ENCODE measurements at places on chromosomes 16 and 17.

DNA sequence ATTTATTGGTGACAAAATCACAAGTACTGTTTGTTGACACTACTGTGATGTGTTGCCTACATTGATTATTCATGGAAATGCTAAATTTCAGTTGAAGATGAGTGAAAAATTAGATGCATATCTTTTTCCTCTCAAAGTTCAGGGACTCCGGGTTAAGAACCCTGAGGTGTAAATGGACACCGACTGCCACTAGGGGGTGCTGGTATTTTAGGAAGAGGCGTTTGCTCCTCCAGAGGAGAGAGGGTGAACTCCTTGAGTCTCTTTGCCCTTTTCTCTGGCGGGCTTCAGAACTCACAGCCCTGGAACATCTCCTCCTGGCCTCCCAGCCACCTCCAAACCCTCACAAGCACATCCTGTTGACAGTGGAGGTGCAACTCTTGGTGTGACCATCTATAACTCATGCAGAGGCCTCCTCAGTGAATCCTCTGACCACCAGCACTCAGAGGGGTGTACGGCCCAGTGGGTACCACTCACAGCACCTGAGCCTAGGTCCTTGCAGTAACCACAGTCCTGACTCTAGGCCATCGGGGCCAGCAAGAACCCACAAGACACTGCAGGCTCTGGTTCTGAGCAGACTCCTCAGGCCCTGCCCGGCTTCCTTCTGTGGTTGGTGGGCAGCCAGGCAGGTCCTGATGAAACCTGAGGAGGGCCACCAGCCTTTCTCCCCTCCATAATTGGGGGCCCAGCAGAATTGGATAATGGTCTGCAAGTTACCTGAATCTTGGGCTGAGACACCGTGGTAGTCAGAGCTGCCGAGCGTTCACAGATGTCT lies 26.2 kb upstream of the PIK3R5 start:
- DNase-seq: no peak

- no peak for DNase-seq
These were observed at the start of gene ZNF423 for GRCh38 chr16:49855822-49856671. TSS of gene ZNF423 (minus strand) at chr16:49856112. CDS start at chr16:49855774, 338 bp downstream.

DNA sequence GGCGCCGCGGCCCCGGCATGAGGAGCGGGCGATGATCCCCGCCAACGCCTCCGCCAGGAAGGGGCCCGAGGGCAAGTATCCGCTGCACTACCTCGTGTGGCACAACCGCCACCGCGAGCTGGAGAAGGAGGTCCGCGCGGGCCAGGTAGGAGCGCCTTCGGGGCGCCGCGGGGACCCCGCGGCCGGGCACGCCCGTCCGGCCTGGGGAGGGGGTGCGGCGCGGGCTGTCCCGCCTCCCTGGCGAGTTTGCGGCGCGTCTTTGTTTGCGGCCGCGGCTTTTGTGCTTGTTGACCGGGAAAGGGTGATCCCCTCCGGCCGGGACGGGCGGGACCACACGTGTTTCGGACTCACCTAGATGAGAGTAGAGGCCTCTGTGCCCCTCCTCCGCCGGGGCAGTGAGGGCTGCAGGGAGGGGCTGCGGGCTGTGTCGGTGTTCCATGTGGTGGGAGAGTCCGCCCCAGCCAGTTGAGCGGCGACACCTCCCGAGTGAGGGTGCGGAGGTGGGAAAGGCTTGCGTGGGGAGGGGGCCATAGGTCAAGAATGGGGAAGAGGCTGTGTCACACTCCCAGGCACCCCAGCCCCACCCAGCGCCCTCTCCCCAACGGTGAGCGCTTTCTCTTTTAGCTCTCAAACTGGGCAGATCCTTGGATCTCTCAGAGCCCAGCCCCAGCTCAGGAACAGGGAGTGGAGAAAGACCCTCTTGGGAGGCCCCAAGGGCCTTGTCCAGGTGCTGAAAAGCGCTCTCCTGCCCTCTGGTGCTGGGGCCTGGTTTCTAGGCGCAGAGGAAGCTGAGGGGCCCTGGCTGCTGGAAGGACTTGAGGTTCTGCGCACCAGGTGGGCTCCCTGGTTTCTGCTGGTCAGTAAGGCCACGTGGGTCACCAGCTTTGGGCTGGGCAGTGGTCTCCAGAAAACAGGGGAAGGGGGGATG lies 923 bp downstream of the ANKRD13B start:
- DNase-seq: no peak

DNA sequence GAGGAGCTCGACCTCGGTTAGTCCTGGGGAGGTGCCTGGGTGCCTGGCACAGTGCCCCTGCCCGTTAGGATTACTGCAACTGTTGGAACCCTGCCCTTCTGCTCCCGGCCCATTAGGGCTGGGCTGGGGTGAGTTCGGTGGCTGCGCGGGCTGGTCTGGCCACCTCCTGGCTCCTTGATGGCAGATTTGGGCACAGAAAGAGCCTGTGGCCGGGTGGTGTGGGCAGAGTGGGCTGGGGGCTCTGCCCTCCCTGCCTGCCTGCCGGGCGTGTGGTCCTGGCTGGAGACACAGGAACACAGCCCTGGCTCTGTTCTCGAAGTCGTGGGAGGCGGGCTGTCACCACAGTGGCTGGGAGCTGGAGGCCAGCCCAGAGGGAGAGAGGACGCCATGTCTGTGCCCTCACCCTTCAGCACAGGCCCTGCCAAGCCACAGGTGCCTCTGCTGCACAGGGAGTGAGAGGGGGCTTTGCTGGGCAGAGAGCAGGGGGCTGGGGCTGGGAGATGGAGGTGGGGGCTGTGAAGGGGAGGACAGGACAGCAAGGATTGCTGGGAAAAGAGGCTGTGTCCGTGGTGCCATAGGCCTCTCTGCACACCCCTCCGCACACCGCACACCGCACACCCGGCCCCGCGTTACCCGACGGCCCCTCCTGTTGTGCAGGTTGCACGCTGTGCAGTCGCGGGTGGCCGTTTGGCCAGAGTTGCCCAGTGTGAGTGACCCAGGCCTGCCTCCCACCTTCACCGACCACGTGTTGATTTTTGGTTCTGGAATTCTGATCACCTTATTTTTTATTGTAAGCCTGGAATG lies 236.6 kb upstream of the GSE1 start:
- DNase-seq: no peak

GRCh38 chr17:80359422-80360110 lies 55.4 kb upstream of the ENDOV start:
- no peak for DNase-seq

DNA sequence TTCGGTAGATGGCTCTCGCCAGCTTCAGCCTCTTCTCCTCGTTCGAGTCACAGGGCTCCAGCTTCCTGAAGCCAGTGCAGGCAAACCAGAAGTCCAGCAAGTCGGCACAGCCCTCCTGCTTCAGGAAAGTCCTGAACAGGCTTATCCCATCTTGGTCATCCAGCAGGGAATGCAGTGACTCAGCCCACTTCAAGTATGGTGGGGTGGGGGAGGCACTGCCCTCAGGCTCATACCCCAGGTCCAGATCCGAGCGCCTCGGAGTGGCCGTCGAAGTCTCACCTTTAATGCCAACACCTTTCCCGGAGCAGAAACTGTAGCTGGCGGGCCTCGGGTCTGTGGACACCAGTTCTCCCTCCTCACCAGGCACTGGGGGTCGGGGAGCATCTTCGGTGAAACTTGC lies 5.9 kb downstream of the AXIN1 start:
- no peak for DNase-seq

GRCh38 chr16:6494716-6495115 lies 837.9 kb upstream of the RBFOX1 start:
- DNase-seq: no peak

DNA sequence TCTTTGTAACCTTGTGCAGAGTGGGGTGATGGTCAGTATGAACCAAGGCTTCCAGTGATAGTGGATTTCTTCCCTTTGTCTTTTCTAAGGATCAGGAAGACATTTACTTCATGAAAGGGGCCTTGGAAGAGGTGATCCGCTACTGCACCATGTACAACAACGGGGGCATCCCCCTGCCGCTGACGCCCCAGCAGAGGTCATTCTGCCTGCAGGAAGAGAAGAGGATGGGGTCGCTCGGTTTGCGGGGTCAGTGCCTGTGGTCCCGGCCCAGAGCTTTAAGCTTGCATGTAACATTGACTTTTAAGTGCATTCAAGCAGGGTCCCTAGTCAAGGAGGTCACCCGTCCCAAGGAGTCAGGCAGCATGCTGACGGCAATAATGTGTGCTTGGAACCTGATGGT lies 56.0 kb downstream of the MEAK7 start:
- DNase-seq: no peak

GRCh38 chr17:4537451-4538235 lies 17.5 kb downstream of the MYBBP1A start:
- DNase-seq: no peak

GRCh38 chr17:2433696-2434095 lies 32.8 kb upstream of the MNT start:
- no peak for DNase-seq

- no peak for DNase-seq
These were observed 146.0 kb downstream of the FTO start for GRCh38 chr16:53849994-53850393.

- no peak for DNase-seq
These were observed 25.7 kb upstream of the TOX3 start for GRCh38 chr16:52572656-52573055.

GRCh38 chr16:81718637-81719036 lies 60.5 kb upstream of the PLCG2 start:
- DNase-seq: no peak

- no peak for DNase-seq
These were observed 23.3 kb upstream of the TAC4 start for GRCh38 chr17:49871211-49871610.

- DNase-seq: no peak
These were observed 54.1 kb downstream of the PIMREG start for GRCh38 chr17:6498356-6498755.

GRCh38 chr17:27408891-27409290 lies 47.4 kb upstream of the KSR1 start:
- no peak for DNase-seq

DNA sequence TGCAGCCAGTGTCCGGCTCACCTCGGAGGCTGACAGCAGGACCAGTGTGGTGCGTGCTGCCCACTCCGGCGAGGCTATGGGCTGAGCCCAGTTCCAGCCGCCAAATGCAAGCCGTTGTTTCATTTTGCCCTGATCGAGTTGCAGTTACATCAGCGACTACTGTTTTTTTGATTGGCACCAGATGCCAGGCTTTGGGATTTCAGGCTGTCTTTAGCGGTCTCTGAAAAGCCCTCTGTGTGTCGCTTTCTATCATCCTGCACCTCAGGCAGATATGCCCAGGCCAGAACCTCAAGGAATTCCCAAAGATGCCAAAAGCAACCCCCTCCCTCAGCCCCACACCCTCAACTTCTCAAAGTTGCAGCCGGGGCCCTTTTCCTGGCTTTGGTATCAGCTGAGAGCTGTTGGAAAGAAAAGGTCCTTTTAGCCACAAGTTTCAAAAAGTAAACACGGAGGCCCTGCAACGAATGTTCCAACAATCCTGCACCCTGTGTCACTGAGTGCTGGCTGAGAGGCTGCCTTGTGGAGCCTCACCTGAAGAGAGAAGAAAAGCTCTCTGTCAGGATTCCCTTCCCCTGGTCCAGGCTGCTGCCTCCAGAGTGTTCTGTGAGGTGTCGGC lies 58.9 kb downstream of the WWP2 start:
- no peak for DNase-seq

DNA sequence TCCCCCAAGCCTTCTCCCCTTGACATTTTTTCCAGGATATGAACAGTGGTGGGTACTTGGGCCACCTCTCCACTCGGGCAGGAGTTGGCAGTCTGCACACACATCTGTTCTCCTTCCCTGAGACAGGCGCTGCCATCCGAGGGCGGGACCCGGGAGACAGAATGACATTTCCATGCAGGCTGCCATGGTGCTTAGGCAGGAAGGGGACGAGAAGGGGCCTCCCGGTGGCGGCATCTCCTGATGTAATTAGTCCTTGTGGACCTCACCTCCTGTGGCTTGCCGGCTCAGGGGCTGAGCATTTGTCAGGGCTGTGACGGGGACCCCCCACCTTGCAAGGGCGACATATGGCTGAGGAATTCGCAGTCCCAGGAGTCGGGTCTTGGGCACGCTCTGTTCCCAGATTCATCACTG lies 197.2 kb downstream of the FOXL1 start:
- no peak for DNase-seq

DNA sequence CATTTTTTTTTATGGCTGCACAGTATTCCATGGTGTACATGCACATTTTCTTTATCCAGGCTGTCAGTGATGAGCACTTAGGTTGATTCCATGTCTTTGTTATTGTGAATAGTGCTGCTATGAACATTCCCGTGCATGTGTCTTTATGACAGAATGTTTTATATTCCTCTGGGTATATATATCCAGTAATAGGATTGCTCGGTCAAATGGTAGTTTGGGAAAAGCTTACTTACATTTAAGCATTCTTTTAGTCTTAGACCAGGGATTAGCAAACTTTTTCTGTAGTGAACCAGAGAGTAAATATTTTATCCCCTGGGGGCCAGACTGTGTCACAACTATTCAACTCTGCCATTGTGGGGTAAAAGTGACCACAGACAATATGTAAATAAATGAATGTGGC lies 40.2 kb downstream of the MED13 start:
- no peak for DNase-seq

DNA sequence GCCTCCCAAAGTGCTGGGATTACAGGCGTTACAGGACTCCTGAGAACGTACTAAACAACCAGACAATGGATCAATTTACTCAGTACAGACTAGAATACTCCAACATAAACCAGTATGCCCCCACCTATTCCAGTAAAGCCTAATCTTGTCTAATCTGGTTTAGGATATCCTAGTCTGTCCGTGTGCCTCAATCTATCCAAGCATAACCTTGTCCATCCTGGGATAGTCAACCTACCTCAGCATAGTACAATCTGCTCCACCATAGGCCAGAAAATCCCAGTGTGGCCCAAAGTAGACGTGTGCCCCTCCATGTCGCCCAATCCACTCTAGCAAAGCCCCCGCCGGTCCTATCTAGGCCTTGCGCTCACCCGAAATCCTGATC lies 625 bp downstream of the DVL2 start:
- no peak for DNase-seq

- DNase-seq: no peak
These were observed 34.0 kb downstream of the AKAP10 start for GRCh38 chr17:19943599-19943998.

GRCh38 chr17:41835800-41836549 lies at the start of gene NT5C3B:
TSS of gene NT5C3B (minus strand) at chr17:41836232. CDS start at chr17:41836193, 39 bp downstream.
- no peak for DNase-seq

GRCh38 chr16:78619811-78620210 lies 520.4 kb downstream of the WWOX start:
- DNase-seq: no peak

- DNase-seq: no peak
These were observed 45.0 kb downstream of the ZNF652 start for GRCh38 chr17:49316889-49317675.

GRCh38 chr16:88421301-88421700 lies 31.8 kb upstream of the ZFPM1 start:
- no peak for DNase-seq

- DNase-seq: no peak
These were observed 21.1 kb upstream of the KCNG4 start for GRCh38 chr16:84260766-84261554.

GRCh38 chr17:73612031-73612472 lies 32.2 kb downstream of the SDK2 start:
- no peak for DNase-seq

- no peak for DNase-seq
These were observed 599 bp downstream of the TOP3A start for GRCh38 chr17:18314059-18314730.

Data from NCI-H1436 treated with DMSO at 0.1 percent for 48 hours (cell line).